AG08396 (cell line): ENCODE measurements at places on chromosomes 1 and 21.

- no peak for DNase-seq
Measured at GRCh38 chr1:47664356-47664755, 226.5 kb downstream of the FOXD2 start.

- DNase-seq = no peak
Measured at GRCh38 chr1:81410351-81410750, 390.4 kb upstream of the ADGRL2 start.

DNA sequence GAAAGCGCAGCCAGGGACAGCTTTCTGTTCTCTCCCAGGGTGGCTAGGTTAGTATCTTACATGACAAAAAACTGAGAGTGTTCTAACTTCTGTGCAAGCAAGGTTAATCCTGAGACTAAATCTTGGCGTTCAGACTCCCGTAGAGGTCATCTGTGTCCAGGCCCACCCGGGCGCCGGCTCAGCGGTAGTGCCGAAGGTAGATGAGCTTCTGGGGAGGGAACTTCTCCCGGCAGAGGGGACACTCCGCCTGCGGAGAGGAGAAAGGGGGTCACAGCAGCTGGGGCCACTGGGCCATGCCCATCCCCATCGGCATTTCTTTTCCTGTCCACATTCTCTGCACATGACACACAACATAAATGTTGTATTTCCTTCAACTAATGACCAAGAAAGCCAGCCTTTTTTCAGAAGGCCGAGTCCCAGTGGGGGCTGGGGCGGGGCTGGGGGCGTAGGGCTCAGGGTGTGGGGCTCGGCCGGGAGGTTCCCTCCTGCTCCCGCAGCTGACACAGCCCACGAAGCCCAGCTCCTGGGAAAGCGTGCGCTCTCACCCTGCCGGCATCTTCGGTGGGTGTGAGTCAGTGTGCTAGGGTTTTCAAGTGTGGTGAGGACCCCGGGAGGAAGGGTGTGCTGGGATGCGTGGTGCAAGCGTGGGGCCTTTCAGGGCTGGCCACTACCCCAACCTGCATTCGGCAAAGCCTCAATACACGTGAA is 6.6 kb downstream of the PEX10 start:
- DNase-seq = no peak

DNA sequence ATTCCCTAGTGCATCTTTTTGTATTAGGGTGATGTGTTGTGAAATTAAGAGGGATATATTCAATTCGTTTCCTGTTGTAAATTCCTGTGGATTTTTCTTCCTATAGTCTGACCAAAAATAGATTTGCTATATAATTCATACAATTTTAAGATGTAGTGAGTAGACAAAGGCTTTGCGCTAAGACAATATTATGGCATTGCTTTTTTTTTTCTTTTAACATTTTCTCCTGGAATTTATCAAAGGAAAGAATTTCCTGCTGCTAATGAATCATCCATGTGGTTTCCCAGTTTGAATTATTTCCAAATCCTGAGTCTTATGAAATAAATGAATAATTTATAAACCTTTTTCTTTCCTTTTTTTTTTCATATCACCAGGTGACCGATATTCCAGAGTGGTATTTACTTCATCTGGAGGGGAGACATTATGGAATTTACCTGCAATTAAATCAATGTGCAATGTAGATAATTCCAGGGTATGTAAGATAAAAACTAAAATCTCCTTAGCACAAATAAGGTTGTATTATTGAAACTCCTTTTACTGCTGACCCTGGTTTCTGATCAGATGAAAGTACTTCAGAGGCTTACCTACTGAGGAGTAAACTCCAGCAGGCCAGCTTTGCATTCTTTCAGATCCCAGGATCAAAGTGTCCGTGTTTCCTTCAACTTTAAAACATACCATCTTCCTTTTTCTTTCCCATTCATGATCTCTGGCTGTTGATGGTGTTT is 148.4 kb downstream of the TLR5 start:
- DNase-seq = no peak

DNA sequence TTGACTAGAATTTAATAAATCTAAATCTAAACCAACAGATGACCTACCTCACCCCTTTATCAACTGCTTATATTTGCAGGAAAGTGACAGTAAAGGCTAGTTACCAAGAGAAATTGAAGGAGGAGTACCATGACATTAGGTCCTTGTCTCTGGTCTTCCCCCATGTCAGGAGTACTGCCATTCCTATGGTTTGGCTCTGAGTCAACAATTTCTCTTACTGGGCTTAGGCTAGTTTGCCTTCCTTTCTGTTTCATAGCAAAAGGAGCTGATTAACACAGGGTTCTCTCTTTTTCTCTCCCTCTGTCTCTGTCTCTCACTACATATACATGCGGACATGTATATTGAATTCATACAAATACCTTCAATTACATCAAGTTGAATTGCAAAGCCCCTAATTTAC is 579.9 kb downstream of the DPYD start:
- DNase-seq = peak; percentile 33

- DNase-seq = peak; percentile 31
Measured at GRCh38 chr1:58783090-58783992, 506 bp downstream of the JUN start.

GRCh38 chr1:3944578-3945125 is 44.6 kb upstream of the C1orf174 start:
- no peak for DNase-seq

GRCh38 chr21:46308431-46308830 is 15.2 kb downstream of the C21orf58 start:
- DNase-seq = no peak

DNA sequence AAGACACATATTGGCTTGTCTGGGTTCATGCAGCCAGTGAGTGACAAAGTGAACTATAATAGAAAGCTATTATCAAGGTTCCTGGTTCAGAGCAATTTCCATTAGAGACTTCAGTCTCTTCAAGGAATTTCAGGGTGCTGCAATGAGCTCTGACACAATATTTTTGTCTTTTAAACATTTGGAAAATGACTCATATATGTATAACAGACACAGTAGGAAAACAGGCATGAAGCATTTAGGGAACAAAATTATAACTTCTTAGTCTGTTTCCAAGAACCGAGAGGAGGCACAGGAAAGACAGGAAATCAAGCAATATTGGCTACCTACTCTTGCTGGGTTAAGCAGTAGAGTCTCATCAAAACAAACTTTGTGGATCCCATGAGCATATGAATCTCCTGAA is 170.4 kb downstream of the PTPRC start:
- peak; percentile 12 for DNase-seq

GRCh38 chr1:217564833-217565232 is 66.1 kb downstream of the GPATCH2 start:
- DNase-seq = no peak

DNA sequence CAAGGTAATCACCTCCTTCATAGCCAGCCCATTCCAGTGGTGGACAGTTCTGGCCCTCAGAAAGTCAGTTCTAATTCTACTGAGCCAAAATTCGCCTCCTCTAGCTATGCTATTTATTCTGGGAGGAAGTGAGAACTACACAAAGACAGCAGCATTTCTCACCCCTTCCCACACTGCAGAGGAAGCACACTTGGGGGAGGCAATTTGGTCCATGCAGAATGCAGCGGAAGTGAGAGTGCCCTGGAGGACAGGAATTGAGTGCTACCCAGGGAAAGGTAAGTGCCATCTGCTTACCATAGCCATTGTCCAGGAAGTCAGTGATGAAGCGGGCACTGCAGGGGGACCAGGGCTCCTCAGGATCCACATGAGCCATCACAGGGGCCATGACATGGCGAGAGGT is 3.7 kb downstream of the ADAMTS4 start:
- no peak for DNase-seq

- no peak for DNase-seq
Measured at GRCh38 chr1:245277276-245277675, 122.5 kb downstream of the KIF26B start.

GRCh38 chr1:117070124-117070523 is 10.0 kb downstream of the TTF2 start:
- no peak for DNase-seq

DNA sequence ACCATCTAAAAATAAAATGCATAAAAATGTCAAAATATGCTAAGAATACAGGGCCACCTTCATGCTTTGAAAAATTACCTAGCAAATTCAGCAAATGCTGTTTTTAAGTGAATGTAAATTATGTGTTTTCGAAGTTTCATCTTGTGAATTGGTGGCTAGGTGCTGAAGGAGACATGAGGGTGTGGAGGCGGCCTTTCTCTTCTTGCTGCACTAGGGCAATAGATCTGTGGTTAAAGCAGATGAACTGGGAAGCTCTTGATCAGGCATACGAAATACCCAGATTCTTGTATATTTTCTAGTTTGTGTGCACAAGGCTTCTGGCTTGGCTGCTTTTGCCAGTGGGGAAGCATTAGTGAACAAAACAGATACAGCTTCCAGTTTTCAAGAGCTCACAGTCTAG is 224.5 kb downstream of the ST6GALNAC3 start:
- no peak for DNase-seq

GRCh38 chr1:228314658-228315483 is 91.8 kb downstream of the TRIM11 start:
- no peak for DNase-seq

DNA sequence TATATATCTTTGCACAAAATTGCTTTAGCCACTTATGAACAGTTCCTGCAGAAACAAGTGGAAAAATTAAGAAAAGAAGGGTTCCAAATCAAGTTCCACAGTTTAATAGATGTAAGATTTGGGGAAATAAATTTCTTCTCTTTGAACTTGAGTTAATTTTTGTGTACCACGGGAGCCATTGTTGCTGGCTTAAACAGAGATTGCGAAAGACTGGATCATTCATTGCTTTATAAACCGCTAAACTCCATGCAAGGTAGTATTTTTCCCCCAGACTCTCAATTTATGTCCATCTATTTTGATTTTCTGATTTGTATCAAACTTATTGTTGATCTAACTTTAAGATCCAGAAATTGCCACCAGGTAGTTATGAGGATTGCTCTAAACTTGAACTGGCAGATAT is 246.1 kb upstream of the ADGRL4 start:
- DNase-seq = no peak

DNA sequence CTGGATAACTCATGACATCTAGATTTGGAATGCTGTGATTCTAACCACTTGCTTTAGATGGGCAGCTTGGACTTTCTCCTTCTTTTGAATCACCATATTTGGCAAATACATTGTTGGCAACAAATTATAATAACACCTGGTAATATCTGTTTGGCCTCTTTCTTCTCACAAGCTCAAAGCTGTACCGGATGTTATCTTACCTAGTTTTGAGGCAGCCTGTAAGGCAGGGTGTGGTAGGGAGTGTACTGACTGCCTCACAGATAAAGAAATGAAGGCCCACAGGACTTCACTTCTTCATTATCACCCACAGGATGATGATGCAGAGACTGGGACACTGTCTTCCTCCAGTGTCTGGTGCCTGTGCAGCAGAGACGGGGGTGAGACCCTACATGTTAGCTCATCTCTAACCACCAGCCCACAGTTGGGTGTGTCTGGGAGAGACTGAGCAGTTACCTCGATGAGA is 28.5 kb downstream of the TUFT1 start:
- DNase-seq = no peak

DNA sequence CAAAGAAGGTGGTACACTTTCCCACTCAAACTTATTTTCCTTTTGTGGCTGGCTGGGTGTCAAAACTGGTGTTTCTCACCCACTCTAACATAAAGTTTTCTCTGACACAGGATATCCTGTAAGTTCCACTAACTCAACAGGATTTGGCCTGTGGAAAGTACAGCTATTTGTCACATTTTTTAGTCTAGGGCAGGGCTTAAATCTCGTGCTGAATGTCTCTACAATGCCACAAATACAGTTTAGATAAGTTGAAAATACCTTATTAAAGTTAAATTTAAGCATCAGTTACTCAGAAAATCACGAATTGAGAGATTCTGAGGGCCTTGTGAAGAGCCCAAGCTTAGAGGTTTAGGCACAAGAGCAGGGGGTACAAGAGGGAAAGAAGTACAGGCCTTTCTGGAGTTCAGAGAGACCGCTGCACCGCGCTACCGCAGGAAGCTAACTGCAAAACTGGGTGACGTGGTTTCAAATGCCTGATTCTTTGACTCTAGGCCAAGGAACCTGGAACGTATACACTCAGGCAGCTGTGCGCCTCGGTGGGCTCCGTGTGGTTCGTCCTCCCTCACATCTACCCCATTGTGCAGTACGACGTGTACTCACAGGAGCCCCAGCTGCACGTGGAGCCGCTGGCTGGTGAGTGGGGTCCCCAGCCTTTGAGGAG is 23.4 kb upstream of the PWP2 start:
- DNase-seq = peak; percentile 46

- peak; percentile 54 for DNase-seq
Measured at GRCh38 chr1:209202830-209203532, 380.5 kb upstream of the CAMK1G start.

DNA sequence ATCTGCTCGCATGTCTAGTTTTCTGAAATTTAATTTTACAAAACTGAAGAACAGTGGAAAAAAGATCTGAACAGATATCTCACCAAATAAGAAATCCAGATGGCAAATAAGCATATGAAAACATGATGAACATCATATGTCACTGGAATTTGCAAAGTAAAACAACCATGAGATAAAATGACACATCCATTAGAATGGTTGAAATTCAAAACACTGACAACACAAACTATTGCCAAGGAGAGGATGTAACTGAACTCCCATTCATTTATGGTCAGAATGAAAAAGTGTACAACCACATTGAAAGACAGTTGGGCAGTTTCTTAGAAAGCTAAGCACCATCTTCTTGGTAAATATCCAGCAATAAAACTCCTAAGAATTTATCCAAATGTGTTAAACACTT is 312.7 kb upstream of the NCAM2 start:
- DNase-seq = no peak

- no peak for DNase-seq
Measured at GRCh38 chr1:167487614-167488013, 30.7 kb downstream of the CD247 start.

DNA sequence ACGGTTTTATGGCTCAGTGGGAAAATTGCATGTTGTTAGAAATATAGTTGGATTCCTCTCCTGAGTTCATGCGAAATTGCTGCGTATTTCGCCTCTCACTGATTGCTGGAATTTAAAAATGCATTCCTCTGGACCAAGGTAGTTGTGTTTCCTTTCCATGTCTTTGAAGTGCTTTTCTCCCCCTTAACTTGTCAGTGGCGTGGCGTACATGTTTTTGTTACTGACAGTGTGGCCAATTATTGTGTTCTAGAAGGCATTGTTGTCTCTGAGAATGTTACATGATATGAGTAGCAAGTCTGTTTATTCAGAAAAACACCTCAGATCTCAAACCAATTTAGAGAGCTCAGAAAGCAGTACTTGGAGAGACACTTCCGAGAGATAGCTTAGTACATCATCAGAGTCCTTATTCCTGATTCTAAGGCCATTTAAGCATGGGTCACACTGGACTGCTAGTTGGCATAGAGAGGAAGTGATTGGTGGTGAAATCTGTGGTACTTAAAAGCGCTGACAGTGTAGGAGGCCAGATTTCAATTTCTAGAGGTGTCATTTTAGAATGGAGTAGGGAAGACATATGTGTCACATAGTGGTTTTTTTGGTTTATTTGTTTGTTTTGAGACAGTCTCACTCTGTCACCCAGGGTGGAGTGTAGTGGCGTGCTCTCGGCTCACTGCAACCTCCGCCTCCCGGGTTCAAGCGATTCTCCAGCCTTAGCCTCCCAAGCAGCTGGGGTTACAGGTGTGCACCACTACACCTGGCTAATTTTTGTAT is 184.4 kb downstream of the RYR2 start:
- DNase-seq = no peak
